NCI-H345 (cell line): ENCODE measurements at places on chromosomes 4 and X.

GRCh38 chrX:73964579-73964978 is 339.4 kb upstream of the ZCCHC13 start:
- DNase-seq = no peak

GRCh38 chrX:130772105-130772775 is 130.8 kb downstream of the ENOX2 start:
- peak; percentile 54 for DNase-seq

GRCh38 chr4:87092389-87093141 is 127.9 kb downstream of the KLHL8 start:
- peak; percentile 72 for DNase-seq

DNA sequence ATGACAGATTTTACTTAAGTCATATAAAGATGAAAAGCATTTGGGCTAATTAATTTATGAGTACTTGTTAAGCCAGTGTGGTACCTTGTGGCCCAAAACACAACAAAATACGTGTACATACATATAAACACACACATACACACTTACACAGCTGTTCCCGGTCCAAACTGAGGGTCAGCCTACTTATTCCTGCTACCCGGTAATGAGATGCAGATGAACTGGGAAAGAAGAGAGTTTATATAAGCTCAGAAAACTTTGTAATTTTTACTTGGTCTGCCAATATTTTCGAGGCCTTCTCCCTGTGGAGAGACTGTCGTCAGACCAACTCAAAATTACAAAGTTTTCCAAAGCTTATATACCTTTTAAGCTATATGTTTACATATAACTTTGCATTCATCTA is 25.8 kb upstream of the PBDC1 start:
- DNase-seq = no peak

DNA sequence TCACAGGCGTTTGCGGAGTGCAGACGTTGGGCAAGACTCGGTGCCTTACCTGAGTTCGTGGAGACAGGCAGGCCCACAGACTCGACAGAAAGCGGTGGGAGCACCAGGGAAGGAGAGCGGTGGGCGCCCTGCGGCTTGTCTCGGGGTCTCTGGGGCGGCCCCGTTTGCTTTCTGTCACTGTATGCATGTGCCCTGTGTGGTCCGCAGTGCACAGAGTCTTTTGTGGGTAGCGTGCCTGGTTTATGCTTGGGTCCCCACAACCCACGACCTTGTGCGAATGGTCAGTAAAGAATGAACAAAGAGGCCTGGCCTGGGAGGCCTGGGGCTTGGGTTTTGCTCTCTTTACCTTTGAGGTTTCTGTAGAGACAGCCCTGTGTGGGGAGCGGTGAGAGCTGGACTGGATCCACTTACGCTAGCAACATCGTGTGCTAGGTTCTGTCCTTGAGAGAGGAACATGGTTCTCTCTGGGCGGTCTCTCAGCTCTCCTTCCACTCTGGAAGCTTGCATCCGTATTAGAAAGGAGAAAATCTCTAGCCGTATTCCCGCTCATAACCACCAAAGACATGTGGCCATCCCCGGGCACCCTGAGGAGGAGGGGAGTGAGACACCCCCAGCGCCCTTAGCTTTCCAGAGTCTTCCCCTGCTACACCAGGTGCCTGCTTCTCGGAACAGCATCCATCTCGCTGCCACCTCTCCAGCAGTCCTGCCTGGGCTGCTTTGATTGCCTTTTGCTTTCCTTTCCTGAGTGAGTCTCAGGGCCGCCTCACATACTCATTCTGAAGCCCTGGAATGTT is 1.2 kb downstream of the TADA2B start:
- no peak for DNase-seq

DNA sequence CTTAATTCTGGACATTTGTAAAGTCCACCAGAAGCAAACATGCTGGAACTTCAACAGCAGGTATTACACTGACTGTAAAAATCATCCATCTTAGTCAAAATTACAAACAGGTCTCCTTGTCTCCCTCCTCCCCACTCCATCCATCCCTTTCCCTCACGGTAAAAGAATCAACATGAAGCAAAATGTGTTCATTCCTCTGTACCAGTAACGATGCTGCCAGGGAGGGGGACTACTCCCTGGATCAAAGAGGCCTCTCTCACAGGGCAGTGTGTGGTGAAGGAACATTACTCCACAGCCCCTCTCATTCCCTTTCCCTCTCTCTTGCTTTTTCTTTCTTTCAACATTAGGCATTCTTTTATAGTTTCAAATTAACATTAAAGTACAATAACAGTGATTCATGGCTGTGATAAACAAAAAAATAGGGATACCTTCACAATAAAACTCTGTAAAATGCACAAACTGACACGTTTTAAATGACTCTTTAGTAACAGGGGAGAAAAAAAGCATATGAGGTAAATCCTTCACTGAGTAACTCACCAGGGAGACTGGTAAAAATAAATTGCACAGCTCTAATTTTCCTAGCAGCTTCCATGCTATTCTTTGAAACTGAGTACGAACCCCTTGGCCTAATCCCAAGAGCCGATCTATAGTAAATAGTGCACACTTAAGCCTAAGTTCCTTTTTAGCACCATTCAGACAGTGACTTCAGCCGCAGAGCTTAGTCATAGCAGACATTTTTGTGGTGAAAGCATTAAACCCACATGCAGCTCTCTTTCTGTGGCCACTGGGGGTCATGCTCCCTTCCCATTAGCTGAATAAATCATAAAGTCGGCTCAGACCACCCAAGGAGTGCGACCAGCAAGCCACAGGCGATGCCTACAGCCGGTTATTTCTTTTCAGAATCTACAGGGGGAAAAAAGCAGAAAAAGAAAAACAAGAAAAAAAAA is 215.6 kb upstream of the GYPA start:
- no peak for DNase-seq

- peak; percentile 12 for DNase-seq
These were observed 36.1 kb downstream of the NSG1 start for GRCh38 chr4:4422856-4423499.

DNA sequence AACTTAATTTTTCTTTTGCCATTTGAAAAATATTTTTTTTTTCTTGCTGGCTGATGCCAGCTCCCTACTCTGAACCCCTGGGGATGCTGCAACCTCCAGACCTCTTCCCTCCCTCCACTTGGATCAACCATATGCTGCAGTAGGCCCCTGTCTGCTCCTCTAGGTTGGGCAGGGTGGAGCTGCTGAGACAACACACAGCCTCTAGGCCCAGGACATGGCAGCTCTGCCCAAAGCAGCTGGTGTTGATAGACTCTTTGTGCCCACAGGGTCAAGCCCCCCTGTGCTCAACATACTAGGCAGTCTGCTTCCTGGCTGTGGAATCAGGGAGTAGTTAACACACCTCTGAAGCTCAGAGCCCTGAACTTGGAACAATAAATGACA is 19.9 kb upstream of the CLNK start:
- DNase-seq = no peak

DNA sequence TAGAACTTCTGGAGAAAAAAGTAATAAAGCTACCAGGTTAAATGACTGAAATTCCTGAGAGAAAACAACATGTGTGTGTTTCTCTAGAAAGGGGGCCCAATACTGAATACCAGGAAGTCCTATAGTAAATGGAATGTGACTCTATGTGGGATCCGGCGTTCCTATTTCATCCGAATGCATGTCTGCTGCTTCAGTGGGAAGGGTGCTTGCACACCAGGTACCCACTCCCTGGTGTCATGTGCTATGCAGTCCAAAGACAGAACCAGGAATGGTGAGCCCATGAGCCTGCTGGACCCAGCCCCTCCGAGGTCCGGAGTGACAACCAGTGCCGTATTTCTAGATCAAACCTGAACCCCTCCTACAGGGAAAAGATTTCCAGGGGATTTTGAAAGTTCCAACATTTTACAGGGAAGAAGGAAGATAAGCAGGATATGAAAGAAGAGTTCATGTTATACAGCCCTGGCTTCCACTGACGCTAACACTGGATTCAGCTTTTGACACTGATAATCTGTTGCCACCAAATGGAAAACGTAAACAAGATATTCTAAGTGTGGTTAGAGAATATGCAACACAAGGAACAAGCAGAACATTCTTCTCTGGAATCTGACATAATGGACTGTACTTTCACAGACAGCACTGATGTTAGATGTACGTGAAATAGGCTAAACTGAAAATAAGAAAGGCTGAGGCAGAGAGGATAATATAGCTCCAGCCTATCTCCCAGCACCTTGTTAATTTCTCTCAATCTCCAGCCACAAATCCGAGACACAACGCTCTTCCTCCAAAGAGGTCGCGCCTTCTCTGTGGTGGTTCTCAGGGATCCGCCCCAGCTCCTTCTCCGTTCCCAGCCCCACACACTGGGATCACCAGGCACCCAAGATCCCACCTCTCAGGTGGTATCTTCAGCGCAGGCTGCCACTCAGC is 725 bp upstream of the CXCL1 start:
- no peak for DNase-seq

DNA sequence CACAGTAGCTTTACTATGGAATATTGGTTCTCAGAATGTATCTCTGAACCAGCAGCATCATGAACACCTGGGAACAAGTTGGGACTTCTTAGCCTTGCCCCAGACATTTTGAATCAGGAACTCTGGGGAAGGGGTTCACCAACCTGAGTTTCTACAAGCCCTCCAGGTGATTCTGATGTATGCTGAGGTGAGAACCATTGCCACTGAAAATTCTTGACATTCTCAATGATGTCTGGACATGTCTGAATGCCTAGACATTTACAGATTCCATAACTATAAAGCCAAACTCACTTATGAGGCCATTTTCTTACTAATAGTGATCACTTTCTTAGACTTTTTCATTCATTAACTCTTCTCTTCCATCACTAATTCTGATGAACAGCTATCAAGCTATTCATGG is 389.4 kb upstream of the FTHL17 start:
- DNase-seq = no peak

GRCh38 chr4:87122252-87122651 is 98.2 kb downstream of the KLHL8 start:
- DNase-seq = no peak

DNA sequence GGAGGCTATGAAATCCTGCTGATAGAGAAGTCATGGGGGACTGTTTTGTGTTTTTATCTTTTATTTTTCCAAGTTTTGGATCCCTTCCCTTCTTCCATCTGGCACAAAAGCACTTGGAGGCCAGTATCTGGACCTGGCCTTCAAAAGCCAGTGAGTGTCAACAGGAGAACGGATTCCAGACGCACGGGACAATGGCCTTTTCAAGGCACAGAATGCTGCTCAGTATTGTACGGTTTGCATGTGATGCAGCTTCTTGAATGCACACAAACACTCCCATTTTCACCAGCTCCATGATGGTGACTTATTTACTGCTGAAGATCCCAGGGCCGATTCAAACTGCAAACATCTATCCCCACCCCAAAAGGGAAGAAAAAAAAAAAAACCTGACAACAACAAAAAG is 145.4 kb downstream of the CPEB2 start:
- no peak for DNase-seq

GRCh38 chrX:131068945-131069719 is 11.0 kb downstream of the ARHGAP36 start:
- peak; percentile 18 for DNase-seq

GRCh38 chr4:73139991-73140390 is 70.5 kb upstream of the COX18 start:
- DNase-seq = no peak

GRCh38 chr4:118814891-118815290 is 21.0 kb downstream of the SEC24D start:
- DNase-seq = no peak

- no peak for DNase-seq
These were observed 784 bp upstream of the ANXA5 start for GRCh38 chr4:121697564-121697963.

DNA sequence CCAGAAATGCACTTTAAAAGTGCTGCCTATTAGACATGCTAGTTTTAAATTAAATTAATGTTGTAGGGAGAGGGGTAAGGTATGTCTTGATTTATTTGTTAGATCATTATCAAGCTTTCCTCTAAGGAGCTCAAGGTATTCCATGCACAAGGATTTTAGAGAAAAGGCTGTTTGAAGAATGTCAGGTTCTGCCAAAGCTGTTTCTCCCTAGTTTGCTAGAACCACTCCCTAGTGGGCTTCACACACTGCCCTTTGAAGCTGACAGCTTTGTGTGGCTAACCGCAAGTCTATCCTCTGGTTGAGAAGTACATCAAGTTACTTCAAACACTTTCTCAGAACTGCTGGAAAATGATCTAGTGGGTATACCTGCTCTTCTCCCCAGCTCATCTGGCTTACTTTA is 32.3 kb downstream of the RASL11B start:
- DNase-seq = no peak

DNA sequence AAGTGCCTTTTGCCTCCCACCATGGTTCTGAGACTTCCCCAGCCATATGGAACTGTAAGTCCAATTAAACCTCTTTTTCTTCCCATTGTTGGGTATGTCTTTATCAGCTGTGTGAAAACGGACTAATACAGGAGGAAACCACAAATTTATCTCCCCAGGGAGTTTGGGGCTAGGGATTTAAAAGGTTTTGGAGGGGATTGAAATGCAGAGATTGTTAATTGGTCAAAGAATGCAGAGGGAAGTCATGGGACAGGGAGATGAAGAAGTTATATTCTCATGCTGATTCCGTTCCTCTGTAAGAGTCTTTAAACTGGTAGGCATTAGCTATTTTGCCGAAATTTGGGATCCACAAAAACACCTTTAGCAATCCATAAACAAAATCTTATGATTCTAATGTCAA is 57.9 kb downstream of the TKTL2 start:
- DNase-seq = no peak

DNA sequence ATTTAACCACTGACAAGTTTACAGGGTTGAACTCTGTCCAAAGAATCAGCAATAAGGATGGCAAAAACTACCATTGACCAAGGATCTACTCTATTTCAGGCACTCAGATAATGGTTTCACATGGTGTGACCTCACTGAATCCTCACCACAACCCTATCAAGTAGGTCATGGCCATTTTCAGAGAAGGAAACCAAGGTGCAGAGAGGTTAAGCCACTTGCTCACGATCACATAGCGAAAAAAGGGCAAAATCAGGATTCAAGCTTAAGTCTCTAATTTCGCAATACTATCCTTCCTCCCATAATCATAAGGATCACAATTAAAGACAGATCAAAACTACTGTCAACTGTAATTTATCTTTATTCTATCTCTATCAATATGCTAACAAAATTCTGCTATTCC is 191.0 kb upstream of the AFF2 start:
- no peak for DNase-seq

GRCh38 chrX:111090458-111090857 is 5.5 kb upstream of the PAK3 start:
- no peak for DNase-seq
